Liver (tissue), 10 donors: ENCODE measurements at places on chromosomes 12 and 14.
A peak's percentile ranks its signal among the peaks of the same experiment; 100 is the strongest.

GRCh38 chr14:55180434-55180833, 11.0 kb downstream of the DLGAP5 start:
- H3K27ac ChIP-seq = no peak overlapping the region
- H3K4me1 ChIP-seq = no peaks in the 10 kb centered on the region
- H3K4me3 ChIP-seq = no peak overlapping the region
- no peak for DNase-seq

DNA sequence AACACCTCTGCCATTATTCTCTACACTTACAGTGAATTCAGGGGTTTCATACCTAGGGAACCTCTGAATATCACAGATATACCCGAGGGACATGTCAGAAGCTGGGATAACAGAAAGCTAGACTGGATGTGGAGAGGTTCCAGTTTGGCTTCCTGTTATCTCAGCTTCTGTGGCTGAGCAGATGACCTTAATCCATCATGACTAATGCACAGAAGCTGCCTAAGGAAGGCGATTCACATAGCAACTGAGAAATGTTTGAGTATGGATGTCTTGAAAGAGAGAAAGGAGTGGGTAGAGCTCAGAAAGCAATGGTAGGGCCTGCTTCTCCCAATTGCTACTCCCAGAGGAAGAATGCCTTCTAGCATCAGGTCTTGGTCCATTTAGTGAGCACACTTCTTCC, 187.6 kb downstream of the RMST start:
- no peak overlapping the region for H3K27ac ChIP-seq
- no peak overlapping the region for H3K4me3 ChIP-seq
- no peaks in the 10 kb centered on the region for H3K4me1 ChIP-seq
- no peak for DNase-seq
- no peaks in the 10 kb centered on the region for H3K27me3 ChIP-seq
- H3K36me3 ChIP-seq = no peaks in the 10 kb centered on the region

DNA sequence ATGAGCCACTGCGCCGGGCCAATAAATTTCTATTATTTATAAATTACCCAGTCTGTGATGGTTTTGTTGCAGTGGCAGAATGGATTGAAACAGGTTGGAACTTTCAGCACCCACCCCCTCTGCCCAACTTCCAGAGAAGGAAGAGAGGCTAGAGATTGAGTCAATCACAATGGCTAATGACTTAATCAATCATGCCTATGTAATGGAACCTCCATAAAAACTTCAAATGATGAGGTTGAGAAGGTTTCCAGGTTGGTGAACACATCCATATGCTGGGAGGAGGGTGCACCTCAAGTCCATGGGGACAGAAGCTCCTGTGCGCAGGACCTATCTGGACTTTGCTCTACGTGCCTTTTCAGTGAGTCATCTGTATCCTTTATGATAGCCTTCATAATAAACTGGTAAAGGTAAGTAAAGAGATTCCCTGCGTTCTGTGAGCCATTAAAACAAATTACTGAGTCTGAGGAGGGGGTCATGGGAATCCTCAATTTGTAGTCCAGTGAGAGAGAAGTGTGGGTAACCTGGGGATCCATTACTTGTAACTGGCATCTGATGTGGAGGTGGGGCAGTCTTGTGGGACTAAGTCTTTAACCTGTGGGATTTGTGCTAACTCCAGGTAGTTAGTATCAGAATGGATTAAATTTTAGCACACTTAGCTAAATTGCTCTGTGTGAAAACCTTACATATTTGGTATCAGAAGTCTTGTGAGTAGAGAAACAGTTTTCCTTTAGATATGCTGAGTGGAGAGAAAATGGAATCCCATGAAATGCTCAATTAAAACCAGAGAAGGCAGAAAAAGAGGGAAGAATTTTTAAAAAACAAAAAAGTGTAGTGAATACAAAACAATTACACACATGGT, 11.7 kb upstream of the NGDN start:
- H3K36me3 ChIP-seq = no peaks in the 10 kb centered on the region
- DNase-seq = no peak
- no peak overlapping the region for H3K27ac ChIP-seq
- H3K4me3 ChIP-seq = no peak overlapping the region
- H3K4me1 ChIP-seq = no peaks in the 10 kb centered on the region

DNA sequence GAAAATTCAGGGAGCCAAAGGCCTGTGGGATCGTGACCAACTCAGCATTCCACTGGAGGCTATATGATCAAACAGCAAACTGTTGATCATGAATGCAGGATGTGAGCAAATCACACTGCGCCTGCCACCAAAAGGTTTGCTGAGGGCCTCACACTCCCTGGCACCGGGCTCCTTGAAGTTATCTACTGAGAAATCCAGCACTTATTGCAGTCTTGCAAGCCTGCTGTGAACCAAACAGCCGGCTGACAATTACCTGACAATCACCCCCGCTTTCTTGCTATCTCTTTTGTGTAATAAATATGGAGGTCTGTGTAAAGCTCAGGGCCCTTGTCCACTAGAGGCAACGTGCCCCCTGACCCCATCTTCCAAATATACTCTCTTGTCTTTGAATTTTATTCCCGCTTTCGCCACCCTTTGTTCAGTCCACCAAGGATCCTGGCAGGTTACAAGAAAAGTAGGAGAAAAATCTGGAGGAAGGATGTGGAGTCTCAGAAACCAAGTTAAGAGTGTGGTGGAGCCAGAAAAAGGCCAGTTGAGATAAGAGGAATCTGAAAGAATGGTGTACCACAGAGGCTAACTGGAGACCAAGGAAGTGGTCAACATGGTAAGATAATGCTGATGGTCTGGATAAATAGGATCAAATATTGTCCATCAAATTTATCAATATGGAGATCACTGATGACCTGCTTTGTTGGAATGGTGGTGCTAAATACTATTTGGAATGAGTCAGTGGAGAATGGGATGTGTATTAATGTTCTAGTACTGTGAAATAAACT, 229.2 kb downstream of the ALX1 start:
- H3K27me3 ChIP-seq = no peaks in the 10 kb centered on the region
- no peak for DNase-seq
- H3K4me3 ChIP-seq = no peak overlapping the region
- no peak overlapping the region for H3K27ac ChIP-seq

DNA sequence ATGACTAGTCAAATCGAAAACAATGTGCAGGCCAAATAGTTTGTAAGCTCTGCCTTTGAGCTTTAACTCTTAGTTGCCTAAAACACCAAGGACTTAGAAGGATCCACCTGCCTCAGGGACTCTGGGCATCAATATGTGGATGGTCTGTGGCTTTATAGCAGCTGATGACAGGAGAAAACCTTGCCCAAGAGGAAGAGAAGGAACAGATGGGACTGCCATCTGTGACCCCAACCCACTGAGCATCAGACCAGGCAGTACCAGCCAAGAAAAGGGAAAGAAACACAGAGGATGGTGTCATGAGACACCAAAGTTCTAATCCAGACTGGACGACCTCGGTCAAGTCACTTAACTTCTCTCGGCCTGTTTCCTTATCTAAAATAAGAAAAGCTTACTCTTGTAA, 12.7 kb downstream of the TGFB3 start:
- no peaks in the 10 kb centered on the region for H3K27me3 ChIP-seq
- H3K36me3 ChIP-seq = peaks cover 37% of the 10 kb centered on the region
- H3K4me1 ChIP-seq = no peaks in the 10 kb centered on the region
- H3K27ac ChIP-seq = no peak overlapping the region
- H3K4me3 ChIP-seq = no peak overlapping the region

DNA sequence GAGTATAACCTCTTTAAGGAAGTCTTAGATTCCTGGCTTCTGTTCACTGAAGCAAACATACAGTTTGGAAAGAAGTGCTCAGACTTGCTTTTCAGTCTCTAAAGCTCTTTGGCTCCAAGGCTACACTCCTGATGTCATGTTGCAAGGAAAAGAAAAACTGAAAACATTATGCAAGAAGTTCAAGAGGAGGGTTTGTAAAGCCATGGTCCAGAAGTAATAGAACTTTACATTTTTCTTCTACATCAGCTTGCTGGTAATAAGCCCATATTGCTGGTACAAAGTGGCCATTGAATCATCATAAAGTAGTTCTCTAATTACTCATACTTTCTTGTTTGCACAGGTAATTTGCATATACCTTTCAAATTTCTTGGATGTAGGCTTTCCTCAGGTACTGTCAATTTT, 83.6 kb downstream of the BBS10 start:
- no peak overlapping the region for H3K4me3 ChIP-seq
- DNase-seq = no peak
- H3K4me1 ChIP-seq = no peaks in the 10 kb centered on the region
- H3K27ac ChIP-seq = no peak overlapping the region
- no peaks in the 10 kb centered on the region for H3K27me3 ChIP-seq

DNA sequence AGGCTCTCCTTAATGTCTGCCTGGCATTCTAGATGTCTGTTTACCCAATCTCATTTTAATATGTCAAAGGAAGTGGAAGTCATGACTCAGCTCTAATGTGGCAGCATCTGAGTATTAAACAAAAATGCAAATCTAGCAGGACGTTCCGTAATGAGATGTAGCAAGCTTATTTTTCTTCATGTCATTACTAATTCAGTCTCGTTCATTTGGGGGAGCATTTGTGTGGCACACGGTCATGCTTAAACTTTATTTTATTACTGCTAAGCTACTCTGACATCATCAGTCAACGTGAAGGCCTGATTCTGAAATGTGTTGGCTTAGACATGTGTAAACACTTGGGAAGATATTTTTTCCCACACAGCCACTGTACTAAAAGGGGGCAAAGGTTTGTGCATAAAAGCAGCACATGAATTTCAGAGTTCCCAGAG, 326.7 kb upstream of the TMPO start:
- H3K27ac ChIP-seq = no peak overlapping the region
- no peaks in the 10 kb centered on the region for H3K4me1 ChIP-seq
- H3K36me3 ChIP-seq = no peaks in the 10 kb centered on the region
- no peak overlapping the region for H3K4me3 ChIP-seq

DNA sequence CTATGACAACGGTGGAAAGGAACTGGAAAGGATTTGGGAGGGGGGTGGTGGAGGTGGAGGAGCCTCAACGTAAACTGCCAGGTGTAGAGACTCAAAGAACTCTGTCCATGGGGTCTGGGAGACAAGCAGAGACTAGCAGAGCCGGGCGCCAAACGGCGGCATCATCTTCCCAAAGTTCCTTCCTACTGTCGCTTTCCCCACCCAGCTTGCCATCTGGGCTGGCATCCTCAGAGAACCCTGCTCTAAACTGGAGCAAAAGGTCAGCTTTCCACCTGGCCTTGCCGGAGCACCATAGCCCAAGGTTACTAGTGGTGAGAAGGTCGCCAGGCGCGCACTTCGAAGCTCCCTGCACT, 4.0 kb upstream of the IRF2BPL start:
- peak overlapping the region; percentile 98 for H3K27ac ChIP-seq
- H3K4me1 ChIP-seq = peaks cover 56% of the 10 kb centered on the region
- H3K27me3 ChIP-seq = no peaks in the 10 kb centered on the region
- no peaks in the 10 kb centered on the region for H3K36me3 ChIP-seq

DNA sequence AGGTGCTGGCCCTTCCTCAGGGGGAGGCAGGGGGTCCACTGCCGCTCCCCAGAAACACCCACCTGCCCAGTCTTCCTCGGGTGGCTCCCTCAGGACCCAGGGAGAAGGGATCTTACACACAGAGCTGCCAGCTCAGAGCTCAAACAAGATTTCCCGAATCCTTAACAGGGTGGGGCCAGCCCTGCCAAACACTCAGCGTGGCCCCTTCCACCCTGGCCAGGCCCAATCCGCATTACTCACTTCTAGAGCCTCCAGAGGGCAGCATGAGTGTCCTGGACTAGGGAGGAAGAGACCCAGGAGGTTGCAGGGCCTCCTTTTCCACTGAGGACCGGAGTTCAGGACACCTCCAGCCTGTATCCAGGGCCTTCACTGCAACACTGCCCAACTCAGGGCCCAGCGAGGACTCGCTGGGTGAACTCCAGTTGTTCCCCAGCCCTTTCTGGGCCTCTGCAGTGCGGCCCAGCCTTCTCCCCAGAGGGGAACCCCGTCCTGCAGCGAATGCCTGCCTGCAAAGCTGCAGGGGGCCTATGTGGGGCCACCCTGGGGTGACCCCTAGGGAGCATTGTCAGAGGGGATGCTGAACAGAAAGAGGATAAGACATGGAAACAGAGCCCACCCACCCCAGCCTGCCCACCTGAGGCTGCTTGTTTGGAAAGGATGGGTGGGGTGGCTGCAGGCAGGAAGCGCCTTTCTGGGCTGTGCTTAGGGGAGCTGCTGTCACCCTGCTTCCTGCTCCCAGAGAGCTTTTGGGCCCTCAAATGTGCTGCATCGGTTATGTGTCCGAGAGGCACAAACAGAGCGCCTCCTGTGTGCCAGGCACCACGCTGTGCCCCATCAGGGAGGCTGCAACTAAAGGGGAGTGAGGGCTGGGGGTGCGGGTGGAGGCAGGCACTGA, 43.8 kb downstream of the CCNK start:
- no peaks in the 10 kb centered on the region for H3K36me3 ChIP-seq
- no peak overlapping the region for H3K27ac ChIP-seq
- H3K4me3 ChIP-seq = no peak overlapping the region
- peaks cover 2% of the 10 kb centered on the region for H3K4me1 ChIP-seq
- H3K27me3 ChIP-seq = no peaks in the 10 kb centered on the region
- DNase-seq = no peak

- no peak overlapping the region for H3K4me3 ChIP-seq
- no peaks in the 10 kb centered on the region for H3K36me3 ChIP-seq
- no peaks in the 10 kb centered on the region for H3K27me3 ChIP-seq
- DNase-seq = no peak
- peaks cover 15% of the 10 kb centered on the region for H3K4me1 ChIP-seq
- H3K27ac ChIP-seq = no peak overlapping the region
Measured at GRCh38 chr12:71684081-71684480, 1.8 kb upstream of the TMEM19 start.

GRCh38 chr14:70955543-70956480, 48.6 kb downstream of the PCNX1 start:
- H3K36me3 ChIP-seq = no peaks in the 10 kb centered on the region
- no peak overlapping the region for H3K27ac ChIP-seq
- no peak for DNase-seq
- H3K4me1 ChIP-seq = peaks cover 15% of the 10 kb centered on the region
- no peaks in the 10 kb centered on the region for H3K27me3 ChIP-seq
- no peak overlapping the region for H3K4me3 ChIP-seq

- H3K4me3 ChIP-seq = no peak overlapping the region
- H3K27me3 ChIP-seq = no peaks in the 10 kb centered on the region
- no peak for DNase-seq
- peaks cover 10% of the 10 kb centered on the region for H3K36me3 ChIP-seq
Measured at GRCh38 chr14:58213176-58213575, 13.2 kb downstream of the ACTR10 start.

- no peak overlapping the region for H3K4me3 ChIP-seq
- no peaks in the 10 kb centered on the region for H3K4me1 ChIP-seq
- no peaks in the 10 kb centered on the region for H3K36me3 ChIP-seq
- H3K27ac ChIP-seq = no peak overlapping the region
- no peak for DNase-seq
- H3K27me3 ChIP-seq = no peaks in the 10 kb centered on the region
Measured at GRCh38 chr12:92055877-92056276, 89.8 kb downstream of the BTG1 start.

GRCh38 chr12:62914443-62915203, 20.3 kb downstream of the PPM1H start:
- no peak overlapping the region for H3K4me3 ChIP-seq
- H3K27me3 ChIP-seq = no peaks in the 10 kb centered on the region
- no peaks in the 10 kb centered on the region for H3K36me3 ChIP-seq
- H3K27ac ChIP-seq = no peak overlapping the region
- H3K4me1 ChIP-seq = no peaks in the 10 kb centered on the region
